ENCODE measurements at places on chromosomes 5 and 9.

DNA sequence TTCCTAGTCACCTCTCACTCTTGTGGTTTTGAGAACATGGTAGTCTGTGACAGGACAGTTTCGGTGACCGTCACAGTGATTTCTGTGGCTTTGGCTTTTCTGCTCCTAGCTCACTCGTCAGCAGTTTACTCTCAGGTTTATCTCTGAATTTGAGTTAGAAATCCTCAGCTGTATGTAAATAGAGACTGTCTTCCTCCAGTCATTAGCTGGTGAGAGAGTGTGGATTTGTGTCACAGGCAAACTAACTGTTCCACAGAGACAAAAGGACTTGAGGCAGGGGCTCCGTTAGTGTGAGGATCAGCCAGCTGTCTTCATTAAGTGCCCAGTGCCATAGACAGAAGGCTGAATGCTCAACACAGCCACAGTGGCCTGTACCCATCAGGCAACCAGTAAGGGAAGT, 131.4 kb downstream of the CD180 start:
- DNase-seq = no peak

DNA sequence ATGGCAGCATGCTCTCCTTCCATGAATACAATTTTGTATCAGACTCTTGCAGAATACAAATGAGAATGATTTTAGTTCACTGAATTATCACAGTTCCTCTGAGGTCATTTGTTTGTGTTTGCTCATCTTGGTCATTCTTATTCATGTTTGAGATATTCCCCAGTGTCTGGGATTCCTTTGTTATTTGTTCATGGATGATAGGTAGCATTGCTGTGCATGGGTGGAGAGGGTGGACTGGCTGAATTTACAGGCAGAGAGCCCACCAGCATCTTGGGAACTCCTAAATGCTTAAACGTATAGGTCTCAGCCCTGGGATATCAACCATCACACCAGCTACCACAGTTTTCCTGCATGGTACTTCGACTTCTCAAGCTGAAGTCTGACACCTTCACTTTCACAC, 459.8 kb downstream of the CCDC171 start:
- no peak for DNase-seq

- DNase-seq = no peak
Measured at GRCh38 chr5:37668524-37669047, 171.3 kb downstream of the GDNF start.

DNA sequence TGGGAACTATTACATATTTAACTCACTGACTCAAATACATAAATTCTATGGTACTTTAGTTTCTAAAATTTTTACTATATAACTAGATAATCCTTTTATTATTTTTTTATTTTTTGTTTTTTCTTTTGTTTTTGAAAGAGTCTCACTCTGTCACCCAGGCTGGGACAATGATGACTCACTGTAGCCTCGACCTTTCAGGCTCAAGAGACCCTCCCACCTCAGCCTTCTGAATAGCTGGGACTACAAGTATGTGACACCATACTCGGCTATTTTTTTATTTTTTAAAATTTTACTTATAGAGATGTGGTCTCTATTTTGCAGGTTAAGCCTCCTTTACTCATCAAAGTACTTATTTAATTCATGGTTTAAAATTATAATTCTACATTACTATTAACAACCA, 92.2 kb upstream of the SLCO4C1 start:
- no peak for DNase-seq

- DNase-seq = no peak
Measured at GRCh38 chr5:159933531-159934485, 17.5 kb downstream of the ADRA1B start.

- no peak for DNase-seq
Measured at GRCh38 chr9:120307599-120307998, 272.4 kb downstream of the CDK5RAP2 start.

DNA sequence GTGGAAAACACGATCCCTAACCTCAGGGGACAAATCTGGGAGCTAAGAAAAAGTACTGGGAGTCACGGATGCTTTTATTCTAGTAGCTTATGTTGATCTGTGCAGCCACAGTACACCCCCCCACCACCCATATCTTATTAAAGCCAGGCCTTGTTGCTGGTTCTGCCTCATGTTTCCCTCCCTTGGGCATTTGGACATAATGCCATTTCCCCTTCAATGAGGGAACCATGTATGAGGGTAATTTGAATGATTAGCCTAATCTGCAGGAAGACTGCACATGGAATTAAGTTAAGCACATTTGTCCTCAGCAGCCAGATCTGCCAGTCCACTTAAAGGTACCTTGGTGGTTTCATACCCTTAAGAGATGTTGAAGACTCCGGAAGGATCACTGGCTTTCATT, 102.0 kb downstream of the ARHGAP26 start:
- DNase-seq = no peak

GRCh38 chr9:14183001-14183400, 130.9 kb downstream of the NFIB start:
- DNase-seq = no peak

GRCh38 chr9:135355521-135356011, 124.0 kb upstream of the PPP1R26 start:
- no peak for DNase-seq

DNA sequence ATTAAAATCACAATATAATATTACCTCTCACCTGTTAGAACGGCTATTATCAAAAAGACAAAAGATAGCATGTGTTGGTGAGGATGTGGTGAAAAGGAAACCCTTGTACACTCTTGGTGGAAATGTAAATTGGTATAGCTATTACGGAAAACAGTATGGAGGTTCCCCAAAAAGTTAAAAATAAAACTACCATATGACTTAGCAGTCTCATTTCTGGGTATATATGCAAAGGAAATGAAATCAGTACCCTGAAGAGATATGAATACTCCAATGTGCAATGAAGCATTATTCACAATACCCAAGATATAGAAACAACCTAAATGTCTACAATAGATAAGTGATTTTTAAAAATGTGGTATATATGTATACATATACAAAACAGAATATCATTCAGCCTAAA, 199.9 kb downstream of the SNX18 start:
- no peak for DNase-seq

- DNase-seq = no peak
Measured at GRCh38 chr5:157387683-157388093, 72.3 kb upstream of the NIPAL4 start.

DNA sequence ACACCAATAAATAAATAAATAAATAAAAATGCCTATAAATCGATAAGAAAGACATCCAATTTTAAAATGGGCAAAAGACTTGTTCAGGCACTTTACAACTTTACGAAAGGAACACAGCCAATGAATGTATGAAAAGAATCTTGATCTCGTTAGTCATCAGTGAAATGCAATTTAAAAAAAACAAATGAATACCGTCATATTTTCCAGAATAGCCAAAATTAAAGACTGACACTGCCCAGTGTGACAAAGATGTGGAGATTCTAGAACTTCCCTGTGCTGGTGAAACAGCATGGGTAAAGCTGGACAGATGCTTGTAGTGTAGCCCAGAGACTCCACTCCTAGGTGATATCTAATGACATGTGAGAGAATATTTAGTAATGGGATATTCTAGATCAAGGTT, 127.1 kb downstream of the GOLPH3 start:
- no peak for DNase-seq

DNA sequence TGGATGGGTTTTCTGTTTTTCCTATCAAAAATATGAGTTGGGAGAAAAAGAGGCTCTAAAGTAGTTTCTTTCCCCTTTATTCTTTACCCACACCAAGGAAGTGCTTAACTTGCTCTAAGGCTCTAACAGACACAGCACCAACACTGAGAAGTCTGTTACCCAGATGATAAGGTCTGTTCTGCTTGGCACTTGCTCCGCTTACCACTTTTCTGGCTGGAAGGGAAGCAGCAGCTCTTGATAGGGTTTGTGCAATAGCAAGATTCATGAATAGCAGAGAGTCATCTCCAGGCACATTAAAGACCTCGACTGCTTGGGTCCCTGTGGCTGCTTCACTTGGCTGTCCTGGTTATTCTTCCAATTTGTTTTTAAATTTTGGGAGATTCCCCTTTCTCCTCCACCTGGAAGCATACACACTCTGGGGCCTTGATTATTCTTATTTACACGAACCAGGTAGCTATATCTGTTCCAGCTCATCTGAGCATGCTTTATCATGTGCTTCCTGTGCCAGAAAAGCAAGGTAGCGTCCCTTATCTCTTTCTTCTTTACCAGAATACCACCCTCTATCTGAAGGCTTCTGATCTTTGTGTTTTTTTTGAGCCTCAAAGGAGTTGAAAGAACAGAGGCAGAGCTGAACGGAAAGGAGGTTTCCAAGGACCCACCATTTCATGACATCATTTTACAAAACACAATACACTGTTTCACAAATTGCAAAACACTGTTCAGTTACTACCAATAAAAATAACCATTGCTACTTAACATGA, 24.8 kb downstream of the PPP3R2 start:
- no peak for DNase-seq

GRCh38 chr9:85117831-85118230, 448.3 kb downstream of the NTRK2 start:
- DNase-seq = no peak

GRCh38 chr5:91007251-91007650, 375.9 kb downstream of the ARRDC3 start:
- no peak for DNase-seq

- no peak for DNase-seq
Measured at GRCh38 chr9:90966480-90967144, 165.0 kb downstream of the SYK start.

DNA sequence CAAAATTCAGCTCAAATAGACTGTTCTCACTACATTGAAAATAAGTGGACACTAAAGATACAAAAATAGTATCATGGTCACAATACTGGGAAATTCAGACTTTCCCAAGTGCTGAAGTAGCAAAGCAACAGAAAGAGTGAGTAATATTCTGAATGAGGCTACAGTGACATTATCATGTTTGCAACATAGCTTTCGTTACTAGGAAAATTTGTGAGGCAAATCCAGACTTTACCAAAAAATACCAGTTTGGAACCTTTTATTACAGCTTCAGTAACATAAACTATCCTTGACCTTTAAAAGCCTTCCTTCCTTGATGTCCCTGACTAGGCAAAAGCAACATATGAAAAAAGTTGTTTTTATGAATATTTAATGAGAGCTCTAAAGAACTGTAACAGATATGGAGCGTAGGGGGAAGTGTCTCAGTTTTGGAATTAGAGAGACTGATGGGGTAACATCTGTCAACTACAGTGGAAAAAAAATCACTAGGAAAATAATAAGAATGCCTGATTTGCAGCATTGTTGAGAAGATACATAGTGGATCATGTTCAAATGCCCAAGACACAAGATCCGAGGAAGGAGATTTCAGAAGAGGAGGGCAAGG, 312.9 kb downstream of the ADGRV1 start:
- DNase-seq = no peak

- no peak for DNase-seq
Measured at GRCh38 chr5:67098656-67099055, 97.9 kb downstream of the CD180 start.

DNA sequence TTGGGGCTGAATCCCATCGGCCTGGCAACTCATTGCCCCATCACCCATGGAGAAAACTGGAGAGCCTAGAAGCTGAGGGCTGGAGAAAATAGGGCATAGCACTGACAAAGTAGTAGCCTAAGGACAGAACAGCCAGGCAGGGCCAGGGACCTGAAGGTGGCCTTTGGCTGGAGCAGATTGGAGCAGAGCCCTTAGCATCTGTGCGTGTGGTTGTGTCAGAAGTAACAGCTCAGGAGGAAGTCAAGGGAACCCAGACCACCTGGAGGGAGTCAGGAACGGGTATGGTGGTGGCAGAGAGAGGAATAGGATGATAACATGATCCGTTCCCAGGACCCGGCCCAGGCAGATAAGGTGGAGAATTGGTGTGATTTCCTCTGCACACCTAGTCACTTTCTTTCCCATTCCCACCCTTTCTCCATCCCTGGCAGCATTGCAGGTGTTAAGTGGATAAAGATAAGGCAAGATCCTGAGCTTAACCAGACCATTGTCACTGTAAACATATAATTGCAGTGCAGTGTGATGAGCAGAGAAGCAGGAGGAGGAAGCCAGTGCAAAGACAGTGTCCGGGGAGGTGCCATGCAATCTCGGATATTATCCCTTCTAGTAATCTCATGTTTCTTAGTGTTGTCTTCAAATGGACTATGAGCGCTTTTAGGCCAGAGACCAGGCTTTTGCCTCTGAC, 67.0 kb downstream of the NDFIP1 start:
- no peak for DNase-seq

DNA sequence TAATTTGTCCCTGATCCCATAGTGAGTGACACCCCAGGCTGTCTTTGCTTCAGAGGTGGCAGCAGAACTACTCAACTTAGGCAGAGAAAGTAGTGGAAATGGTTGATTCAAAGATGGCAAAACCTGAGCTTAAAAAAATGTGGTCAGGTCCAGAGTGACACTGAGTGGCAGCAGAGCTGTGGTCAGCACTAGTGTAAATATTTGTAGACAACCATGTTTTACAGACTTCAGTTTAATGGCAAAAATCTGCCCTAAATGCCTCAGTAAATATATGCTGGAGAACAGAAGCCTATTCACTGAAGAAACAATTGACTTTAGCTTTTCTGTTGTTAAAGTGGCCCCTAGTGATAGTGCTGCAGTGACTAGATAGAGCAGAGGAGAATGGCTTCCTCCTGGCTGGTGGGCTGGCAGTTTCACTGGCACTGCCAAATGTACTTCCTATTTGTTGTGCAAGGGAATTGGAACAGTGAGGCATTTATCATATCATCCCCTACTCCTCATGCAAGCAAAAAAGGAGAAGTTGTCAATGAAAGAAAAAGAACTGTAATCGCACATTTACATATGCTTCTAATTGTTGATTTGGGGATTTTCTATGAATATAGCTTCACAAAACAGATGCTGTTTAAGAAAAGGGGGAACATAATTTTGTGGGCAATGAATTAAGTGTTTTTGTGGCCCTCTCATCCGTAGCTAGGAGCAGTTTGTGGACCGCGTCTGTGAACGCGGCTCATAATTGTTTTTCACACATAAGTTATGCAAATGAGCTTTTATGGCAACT, 12.0 kb downstream of the PBX3 start:
- no peak for DNase-seq

GRCh38 chr5:97568382-97568781, 385.3 kb upstream of the RIOK2 start:
- no peak for DNase-seq

GRCh38 chr9:33908749-33909148, 91.8 kb downstream of the UBE2R2 start:
- no peak for DNase-seq

DNA sequence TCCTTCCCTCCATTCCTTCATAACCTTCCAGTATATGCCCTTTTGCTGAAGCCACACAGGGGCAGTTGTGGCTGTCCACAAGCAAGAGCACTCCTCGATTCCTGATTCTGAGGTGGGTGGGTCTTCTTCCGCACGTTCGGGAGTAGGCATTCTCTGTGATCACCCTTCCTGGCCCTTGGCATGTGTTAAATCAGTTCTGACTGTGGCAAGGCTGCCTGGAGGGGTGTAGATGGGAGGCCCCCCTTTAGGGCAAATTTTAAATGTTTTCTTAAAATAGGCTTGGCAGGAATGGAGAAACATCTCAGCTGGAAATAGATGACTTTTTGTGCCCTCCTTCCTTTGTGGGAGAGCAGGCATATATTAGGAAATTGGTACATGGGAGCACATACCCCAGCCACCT, 3.1 kb downstream of the AGXT2 start:
- no peak for DNase-seq

DNA sequence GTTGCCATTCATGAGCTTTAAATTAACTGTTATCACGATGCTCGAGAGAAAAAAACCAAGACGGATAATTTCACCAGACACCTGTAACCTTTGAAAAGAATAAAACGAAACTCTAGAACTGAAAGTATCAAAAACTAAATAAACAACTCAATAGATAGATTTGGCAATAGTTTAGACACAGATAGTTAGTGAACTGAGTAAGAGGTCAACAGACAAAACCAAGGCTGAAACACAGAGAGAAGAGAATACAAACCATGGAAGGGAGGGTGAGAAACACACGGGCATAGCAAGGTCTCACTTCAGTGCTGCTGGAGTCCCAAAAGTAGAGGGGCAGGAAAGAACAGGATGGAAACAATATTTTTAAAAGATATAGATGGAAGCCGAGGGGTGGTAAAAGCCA, 3.3 kb upstream of the OR2V1 start:
- DNase-seq = no peak

Measured in left forelimb (tissue), 1 donor.